ENCODE measurements at places on chromosomes 4 and X. TPM values are rescaled to one million over a fixed set of nuclear protein-coding genes. Genes with fewer than 3 reads are reported as not detected.
A peak's percentile ranks its signal among the peaks of the same experiment; 100 is the strongest.

- DNase-seq: no peak
These were observed 11.0 kb downstream of the BMX start for GRCh38 chrX:15511563-15511962.

GRCh38 chr4:81913427-81913879, 441.7 kb upstream of the RASGEF1B start:
- DNase-seq: peak; percentile 20

DNA sequence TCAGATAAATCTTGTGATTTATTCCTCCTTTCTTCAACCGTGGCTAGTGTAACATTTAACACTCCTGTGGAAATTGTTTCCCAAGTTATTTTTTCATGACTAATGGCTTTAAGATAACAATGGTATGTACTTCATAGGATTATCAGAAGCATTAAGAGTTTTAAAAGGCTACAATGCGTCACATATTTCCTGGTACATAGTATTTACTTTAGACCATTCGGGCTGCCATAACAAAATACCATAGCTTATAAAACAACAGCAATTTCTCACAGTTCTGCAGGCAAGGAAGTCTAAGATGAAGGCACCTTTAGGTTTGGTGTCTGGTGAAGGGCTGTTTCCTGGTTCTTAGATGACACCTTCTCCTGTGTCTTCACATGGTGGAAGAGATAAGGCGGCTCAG, 158.6 kb downstream of the PAPSS1 start:
- DNase-seq: no peak

GRCh38 chr4:172657081-172657480, 511.5 kb upstream of the GALNT7 start:
- DNase-seq: no peak

The DAPP1 gene
- total RNA-seq: 8.3 TPM

The CYTL1 gene
- not detected for total RNA-seq

The PABPC1L2B gene
- not detected for total RNA-seq

DNA sequence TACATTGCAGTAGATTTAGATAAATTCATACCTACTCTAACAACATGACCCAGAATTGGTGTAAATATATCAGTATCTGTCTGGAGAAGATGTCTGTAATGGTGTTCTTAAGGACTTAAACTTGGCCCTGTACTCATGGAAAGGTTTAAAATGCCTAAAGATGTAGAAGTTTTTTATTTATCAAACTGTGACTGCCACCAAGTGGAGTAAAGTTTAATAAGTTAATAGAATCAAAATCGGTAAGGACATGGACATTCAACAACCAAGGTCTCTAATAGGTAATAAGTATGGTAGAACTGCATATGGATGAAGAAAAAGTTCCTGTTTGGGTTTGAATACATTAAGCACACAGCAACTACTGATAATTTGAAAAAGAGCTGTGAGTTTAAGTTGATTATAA, 474.0 kb upstream of the NDST3 start:
- DNase-seq: no peak

GRCh38 chr4:80180743-80181142, 16.6 kb upstream of the PRDM8 start:
- no peak for DNase-seq

Data from CD4-positive, alpha-beta T cell (primary cell).